NCI-H226 (cell line): ENCODE measurements at places on chromosomes 3 and 15.

DNA sequence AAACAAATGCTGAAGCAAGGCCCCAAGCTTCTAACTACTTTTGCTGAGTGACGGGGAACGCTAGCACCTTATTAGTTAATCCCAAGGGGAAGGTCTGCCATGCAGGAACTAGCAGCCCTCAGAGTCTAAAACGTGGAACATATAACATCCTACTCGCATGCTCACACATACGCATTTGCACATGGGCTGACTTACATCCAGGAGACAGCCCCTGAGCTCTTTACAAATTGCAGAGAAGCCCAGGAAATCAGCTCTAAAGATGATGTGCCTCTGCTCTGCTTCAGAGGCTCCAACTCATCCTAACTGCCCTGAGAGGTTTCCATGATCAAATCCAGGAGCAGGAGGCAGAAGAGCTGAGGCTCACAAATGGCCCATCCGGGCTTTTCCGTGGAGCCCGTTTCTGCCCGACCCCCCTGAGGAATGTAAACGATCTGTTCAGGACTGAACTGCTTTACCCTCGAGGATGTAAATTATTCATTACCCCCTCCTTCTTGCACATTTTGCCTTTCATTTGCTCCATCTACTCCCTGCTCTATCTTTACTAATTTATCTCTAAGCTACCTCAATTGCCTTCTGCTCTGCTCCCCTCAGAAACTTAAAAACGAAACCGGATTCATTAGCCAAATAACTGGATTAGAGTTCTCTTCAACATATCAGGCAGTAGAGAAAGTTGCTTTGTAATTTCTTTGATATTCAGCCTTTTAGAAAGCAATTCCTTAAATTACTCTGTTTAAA, 141.9 kb upstream of the CCDC54 start:
- DNase-seq: no peak

- no peak for DNase-seq
Measured at GRCh38 chr3:4950351-4950784, 28.9 kb upstream of the BHLHE40 start.

GRCh38 chr3:148957586-148957985, 33.8 kb upstream of the GYG1 start:
- no peak for DNase-seq

- DNase-seq: no peak
Measured at GRCh38 chr15:66287461-66288057, 5.8 kb upstream of the DIS3L start.

DNA sequence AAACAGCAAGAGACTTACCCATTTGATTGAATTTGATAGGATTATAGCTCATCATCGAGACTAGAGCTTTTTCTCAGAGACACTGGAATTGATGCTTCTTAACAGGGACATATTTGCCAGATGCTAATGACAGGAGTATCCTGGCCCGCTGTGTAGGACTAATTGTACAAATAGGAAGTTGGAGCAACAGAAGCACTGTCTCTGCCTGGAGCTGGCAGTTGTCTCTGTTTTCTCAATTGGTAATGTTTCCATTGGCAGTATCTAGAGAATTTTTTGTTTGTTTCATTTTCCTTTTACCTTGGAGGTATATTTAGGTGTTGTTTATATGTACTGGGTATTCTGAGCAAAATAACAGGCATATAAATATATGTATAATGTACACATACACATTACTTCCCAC, 8.9 kb upstream of the PCOLCE2 start:
- no peak for DNase-seq
